ENCODE measurements at places on chromosomes 13 and 19.

GRCh38 chr19:32224371-32225244 is 120.8 kb upstream of the ZNF507 start:
- no peak for DNase-seq

- DNase-seq, result no peak
Observed at GRCh38 chr13:74203576-74203975, 69.4 kb upstream of the KLF12 start.

DNA sequence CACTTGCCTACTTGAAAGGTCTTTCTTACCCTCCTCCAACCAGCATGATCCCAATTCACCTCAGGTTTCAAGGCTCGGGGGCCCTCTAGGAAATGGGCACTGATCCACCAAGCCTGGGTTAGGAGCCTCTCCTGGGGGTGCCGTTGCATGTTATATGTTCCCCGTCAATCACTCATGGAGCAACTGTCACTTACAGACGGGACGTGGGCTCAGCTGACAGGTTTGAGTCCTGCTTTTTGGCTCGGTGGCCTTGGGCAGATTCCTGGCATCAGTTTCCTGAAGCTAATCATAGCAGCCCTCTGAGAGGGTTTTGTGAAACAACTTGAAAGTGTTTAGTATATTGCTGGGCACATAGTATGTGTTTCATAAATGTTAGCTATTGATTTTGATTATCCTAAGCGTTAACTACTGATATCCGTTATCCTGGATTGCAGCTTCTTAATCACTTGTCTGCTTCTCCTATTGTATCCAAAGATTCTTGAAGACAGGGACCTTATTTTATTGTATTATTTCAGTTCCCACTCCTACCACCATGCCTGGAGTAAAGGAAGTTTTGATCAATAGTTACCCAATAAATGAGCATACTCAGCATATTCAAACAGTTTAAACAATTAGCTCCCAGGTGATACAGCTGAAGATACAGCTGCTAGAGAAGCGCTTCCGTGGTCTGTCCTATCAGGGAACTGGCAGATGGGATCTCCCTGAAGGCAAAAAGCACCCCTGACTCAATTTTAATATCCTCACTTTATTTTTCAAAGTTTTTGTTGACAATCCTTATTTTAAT is 57.9 kb downstream of the RFC3 start:
- DNase-seq, result no peak

- no peak for DNase-seq
Observed at GRCh38 chr19:49823472-49823871, 5.4 kb downstream of the MED25 start.

DNA sequence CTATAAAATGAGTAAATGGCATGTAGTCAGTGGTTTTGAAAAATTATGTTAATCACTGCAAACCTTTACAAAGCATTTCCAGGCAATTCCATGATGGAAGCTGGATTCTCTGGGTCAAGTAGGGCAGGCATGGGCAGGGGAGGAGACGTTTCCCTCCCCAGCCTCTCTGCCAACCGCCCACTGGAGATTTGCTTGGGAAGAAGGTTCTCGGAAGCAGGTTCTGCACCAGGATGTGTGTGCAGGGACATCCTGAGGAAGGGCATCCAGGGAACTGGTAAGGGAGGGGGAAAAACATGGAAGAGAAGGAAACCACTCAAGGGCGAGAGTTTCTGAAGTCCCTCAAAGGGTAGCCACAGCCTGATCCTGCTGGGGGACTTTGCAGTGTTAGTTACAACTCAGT is 469.1 kb downstream of the TSHZ3 start:
- DNase-seq, result no peak

DNA sequence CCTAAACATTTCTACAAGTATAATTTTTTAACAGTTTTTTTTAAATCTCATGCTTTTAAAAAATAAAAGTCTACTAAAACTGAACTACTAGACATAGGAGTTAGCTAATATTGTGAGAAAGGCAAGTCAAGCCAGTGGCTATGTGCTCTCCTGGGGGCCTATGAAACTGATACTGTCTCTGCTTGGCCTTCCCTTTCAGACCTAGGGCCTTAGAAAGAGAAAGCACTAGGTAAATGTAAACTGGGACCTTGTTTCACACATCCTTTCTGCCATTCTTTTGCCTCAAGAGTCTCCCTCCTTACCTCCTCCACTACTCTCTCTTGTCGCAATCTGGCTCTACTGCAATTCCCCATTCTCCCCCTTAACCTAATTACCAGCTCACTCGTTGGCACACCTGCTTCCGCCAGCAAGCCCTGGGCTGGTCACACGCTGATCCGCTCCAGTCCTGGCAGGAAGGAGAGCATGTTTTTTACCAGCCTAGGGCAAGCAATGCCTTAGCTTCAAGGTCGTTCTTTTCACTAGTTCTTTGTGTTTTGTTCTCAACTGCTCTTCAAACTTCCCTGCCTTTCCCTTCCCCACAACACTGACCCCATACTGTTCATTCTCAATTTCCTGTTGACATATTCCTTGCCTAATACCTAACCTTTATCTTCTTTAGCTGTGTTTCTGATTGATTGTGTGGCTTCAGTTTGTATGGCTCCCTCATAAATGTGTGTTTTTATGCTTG is 23.1 kb downstream of the TBC1D4 start:
- DNase-seq, result no peak

GRCh38 chr19:8307400-8307964 is 676 bp downstream of the CD320 start:
- no peak for DNase-seq

DNA sequence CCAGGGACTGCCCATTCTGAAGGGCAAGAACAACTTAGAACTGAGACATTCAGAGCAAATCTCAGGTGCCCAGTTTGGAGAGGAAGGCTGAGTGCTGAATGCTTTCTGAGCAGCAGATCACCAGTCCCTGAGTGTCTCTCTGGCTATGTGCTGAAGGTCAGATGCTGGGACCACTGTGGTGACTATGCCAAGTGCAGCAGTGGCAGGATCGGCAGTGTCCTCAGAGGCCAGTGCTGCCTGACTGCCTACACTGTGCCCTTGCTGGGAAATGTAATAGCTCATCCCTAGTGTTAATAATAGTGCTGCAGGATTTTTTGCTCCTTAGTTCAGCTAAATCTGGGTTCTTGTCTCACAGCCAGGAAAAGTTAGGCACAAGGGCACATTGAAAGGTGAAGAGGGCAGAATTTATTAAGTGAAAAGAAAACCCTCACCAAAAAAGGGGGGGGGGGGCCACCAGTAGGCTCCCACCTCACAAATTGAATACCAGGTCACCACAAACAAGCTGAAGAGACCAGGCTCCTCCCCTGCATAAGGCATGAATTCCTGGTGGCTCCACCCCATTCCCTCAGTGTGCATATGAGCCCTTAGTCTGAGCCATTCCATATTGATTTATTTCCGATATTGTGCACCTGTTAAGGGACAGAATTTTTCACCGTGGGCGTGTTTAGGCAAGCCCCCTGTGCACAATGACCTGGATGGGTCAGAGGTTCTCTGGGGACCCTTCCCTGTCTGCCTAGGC is 18.5 kb downstream of the RFXAP start:
- DNase-seq, result no peak

DNA sequence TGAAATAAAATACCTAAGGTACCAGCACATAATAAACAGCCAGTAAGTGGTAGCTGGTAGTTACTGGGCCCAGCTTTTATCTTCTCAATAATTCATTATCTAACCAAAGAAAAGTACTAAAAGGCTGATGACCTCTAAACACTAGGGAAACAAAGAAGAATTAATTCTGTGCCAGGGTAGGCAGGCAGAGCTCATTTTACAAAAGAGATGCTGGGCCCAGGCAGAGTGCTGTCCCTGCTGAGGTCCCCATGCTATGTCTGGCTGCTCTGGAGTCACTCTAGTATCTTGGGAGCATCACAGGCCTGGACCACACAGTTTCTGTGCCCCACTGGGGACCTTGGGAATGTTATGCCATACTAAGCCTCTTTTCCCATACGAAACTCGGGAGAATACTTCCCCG is 18.2 kb downstream of the ZNF507 start:
- DNase-seq, result no peak

GRCh38 chr19:15300533-15301197 is 31.7 kb downstream of the BRD4 start:
- DNase-seq, result no peak

DNA sequence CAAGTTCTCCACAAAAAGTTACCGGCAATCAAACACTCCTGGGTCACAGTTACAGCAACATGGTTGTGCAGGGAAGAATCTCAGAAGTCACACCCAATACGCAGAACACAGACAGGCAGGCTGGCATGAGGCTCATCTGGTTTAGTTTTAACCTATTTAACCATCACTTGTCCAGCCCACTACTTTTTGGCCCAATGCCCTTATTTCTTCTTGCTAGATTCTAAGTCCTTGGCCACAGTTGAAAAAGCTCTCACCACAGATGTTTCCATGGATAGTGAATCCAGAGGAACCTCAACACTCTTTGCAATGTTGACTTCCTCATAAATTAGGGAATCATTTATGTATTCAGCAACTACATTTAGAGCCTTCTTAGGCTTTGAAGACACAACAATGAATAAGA is 50.7 kb upstream of the FNDC3A start:
- DNase-seq, result no peak

DNA sequence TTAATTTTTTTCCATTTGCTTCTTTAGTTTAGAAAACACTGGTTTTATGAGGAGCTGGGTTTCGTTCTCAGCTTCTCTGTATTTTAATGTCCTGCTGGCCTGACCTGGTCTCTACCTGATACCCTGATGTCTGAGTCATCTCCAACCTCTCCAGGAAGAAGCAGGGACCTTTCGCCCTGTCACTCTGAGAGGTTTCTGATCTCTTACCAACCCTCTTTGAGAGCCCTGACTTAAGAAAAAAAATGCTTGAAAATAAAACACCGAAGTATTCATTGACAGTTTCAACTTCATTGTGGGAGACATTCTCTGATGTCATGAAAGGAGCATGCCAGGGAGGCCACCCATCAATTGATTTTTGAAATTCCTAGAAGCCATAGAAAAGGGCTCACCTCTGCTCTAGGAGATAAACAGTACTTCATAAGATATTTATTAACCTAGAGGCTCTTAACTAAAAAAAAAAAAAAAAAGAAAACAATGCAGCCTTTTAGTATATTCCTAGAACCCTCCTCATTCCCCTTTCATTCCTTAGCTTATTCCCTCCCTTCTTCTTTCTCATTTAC is 234.8 kb downstream of the ENOX1 start:
- no peak for DNase-seq

GRCh38 chr13:114032126-114032799 is 58.4 kb upstream of the C13orf46 start:
- DNase-seq, result no peak

DNA sequence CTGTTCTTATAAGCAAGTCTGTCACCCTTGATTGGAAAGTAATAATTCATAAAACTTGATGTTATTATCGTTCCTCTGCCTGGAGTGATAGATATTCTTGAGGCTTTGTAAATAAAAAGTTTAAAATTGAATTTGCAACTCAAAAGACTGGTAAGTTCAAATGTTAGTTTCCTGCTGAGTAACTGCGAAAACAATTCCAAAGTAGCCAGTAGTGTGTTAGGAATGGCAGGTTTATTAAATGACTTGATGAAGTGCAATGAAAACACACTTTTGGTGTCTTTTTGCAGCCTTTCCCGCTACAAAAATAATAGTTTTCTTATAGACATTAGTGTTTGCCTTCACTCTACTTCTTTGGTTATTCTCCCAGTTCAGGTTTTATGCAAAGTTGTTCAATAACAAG is 299.3 kb downstream of the DLEU7 start:
- DNase-seq, result no peak

DNA sequence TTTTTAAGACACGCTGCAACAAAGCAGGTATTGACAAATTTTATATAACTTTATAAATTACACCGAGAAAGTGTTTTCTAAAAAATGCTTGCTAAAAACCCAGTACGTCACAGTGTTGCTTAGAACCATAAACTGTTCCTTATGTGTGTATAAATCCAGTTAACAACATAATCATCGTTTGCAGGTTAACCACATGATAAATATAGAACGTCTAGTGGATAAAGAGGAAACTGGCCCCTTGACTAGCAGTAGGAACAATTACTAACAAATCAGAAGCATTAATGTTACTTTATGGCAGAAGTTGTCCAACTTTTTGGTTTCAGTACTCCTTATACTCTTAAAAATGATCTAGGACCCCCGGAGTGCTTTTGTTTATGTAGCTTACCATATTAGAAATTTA is 1.2 kb downstream of the BRCA2 start:
- no peak for DNase-seq

- DNase-seq, result no peak
Observed at GRCh38 chr19:907183-907853, 5.7 kb downstream of the R3HDM4 start.

DNA sequence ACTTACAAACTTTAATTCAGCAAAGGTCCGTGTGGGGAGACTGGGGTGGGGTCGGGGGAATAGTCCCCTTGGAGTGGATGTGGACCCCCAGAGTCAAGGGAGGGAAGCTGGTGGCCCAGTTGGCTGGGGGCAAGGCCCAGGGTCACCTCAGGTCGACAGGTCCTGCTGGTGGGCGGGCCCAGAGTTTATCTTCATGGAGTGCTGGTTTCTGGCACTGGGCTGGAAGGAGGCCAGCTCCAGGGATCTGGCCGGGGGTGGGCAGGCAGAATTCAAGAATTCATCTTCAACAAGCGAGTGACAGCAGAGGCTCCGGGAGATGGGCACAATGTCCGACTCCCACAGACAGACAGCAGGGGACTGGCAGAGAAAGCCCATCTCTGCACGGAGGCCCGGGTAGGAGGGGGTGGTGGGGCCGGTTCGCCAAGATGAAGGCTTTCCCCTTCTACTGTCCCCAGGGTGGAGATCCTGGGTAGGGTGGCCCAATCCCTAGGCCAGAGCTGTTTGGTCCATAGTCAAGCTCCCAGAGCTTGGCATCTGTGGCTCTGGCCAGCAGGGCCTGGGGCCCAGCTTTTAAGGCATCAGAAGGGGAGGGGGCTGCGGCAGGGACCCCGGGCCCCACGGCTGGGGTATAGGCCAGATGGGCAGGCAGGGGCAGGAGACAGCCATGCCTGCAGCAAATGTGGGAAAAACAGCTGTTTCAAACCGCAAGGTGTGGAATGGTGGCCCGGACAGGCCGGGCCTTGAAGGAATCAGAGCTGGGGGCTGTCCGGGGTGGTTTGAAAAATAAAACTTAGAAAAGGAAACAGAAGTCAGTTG is 622 bp upstream of the FDX2 start:
- no peak for DNase-seq

DNA sequence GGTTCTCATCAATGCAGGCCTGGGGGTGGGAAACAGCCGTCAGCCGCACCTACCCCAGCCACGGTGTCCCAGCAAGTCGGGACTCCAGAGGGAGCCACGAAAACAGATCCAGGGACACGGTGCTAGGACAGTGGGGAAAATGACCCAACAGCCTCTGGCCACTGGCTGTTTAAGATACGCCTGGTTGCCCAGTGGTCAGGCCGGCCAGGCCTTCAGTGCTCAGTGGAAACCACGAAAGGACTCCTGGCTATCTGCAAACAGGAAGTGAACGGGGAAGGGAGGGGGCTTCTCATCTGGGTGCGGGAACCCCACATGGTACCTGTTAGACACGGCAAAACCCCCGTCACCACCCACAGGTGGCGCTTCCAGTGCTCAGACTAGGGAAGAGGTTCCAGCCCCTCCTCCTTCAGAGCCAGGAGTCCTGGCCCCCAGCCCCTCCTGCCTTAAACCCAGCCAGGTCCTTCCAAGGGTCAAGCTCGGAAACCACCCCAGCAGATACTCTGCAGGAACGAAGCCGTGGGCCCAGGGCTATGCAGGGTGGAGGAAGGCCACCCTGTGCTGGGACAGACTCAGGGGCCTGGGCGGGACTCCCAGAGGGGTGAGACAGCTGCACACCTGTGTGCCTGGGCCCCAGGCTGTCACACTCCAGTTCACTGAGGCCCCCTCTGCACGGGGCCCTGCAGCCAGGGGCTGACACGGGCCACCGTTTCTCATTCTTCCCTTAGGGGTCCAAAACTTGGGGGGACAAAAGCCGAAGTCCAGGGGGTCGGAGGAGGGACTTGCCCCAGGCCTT is 4.5 kb downstream of the PPP1R12C start:
- no peak for DNase-seq

Measured in vagina (tissue), 2 donors.